ENCODE measurements at places on chromosomes 1 and 21.

DNA sequence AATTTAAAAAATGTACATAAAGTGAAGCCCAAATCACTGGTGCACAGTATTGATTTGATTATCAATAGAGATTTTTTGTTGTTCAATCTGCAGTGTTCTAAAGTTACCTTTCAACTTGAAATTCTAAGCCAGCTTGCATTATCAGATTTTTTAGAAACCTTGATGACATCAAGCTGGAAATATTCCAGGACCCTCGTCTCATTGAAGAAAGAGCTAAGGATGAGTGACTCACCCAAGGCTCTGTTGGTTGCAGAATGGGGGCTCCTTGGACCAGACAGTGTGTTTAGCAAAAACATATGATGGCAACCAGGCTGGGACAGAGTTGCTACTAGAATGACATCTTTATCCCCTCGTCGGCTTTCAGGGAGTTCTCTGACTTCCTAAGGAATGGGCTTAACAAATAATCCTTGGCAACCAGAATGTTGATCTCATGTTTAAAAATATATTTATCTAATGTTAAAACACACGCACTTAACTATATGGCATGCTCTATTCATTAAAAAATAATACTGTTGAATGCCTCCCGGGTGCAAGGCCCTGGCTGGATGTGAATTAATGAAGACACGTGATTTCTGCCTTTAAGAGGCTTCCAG, 79.7 kb downstream of the RUNX3 start:
- no peak for DNase-seq

GRCh38 chr21:21159253-21159899, 161.2 kb downstream of the NCAM2 start:
- DNase-seq, result no peak

- peak; percentile 9 for DNase-seq
Observed at GRCh38 chr21:46112725-46113215, 14.9 kb downstream of the COL6A2 start.

DNA sequence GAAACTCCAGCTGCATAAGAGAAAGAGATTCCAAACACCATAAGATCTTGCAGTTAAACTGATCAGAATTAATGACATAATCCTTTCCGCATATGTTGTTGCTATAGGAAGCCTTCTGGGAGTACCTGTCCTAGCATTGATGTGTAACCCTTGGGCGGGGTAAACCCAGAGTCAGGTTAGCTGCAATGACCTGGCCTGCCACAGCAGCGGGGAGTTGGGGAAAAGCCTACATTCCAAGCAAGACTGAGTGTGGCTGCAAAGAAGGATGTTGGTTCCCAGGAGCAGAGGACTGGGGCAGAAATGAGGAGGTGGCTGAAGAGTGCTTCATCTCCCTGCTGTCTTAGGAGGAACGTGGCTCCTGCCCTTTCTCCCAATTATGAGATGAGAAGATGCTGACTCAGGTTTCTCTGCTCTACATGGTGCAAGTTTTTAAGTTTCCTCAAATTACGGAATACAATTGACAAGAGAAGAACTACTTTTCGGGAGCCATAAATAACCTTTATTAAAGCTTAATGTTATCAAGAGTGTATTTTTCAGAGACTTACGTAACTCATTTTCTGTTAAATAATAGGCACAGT, 142.1 kb downstream of the RYR2 start:
- DNase-seq, result no peak

GRCh38 chr1:222843469-222844410, 28.9 kb downstream of the DISP1 start:
- no peak for DNase-seq

- no peak for DNase-seq
Observed at GRCh38 chr1:60573726-60574409, 500.3 kb upstream of the C1orf87 start.

GRCh38 chr1:244792188-244792850, 43.1 kb upstream of the COX20 start:
- DNase-seq, result no peak

- DNase-seq, result no peak
Observed at GRCh38 chr21:31753949-31754707, 22.2 kb upstream of the SCAF4 start.

DNA sequence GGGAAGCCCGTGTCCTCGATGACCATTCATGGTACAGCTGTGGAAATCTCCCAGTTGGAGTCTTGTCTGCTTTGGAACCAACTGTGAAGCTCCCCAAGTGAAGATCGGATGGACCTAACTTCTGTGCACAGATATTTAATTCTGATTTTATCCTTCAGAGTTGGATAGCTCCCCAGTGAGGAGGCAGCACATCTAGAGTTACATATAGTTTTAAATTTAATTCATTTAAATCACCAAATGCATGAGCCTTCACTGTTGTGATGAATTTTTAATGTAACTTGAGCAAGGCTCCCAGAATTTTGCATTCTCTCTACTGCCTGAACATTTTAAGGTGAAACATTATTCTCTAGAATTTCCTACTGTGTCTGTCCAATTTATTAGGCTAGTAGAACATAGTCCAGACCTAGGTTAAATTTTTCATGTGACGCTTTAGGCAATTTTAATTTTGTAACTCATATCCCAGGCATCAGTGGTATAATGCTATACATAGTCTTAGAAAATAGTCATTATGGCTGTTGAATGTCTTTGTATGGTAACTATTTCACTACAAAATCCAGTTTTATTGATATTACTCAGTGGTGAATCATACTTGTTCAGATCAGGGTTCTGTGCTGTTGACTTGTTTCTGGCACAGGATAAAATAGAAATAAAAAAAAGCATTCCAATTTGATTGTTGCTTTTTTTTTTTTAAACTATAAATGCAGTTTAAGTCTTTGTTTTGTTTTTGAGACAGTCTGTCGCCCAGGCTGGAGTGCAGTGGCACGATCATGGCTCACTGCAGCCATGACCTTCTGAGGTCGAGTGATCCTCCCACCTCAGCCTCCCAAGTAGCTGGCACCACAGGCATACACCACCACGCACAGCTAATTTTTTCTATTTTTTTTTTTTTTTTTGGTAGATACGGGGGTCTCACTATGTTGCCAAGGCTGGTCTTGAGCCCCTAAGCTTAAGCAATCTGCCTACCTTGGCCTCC, 66.9 kb downstream of the PRDM2 start:
- no peak for DNase-seq

GRCh38 chr1:153616144-153616916, at the start of gene S100A14:
Gene S100A14, minus strand, starts transcription at chr1:153616325. Its CDS starts 467 bp downstream, at chr1:153615858.
- no peak for DNase-seq

- no peak for DNase-seq
Observed at GRCh38 chr1:219862366-219862765, 66.0 kb downstream of the SLC30A10 start.

GRCh38 chr1:105180789-105181188, 1431.1 kb downstream of the AMY1C start:
- DNase-seq, result no peak

DNA sequence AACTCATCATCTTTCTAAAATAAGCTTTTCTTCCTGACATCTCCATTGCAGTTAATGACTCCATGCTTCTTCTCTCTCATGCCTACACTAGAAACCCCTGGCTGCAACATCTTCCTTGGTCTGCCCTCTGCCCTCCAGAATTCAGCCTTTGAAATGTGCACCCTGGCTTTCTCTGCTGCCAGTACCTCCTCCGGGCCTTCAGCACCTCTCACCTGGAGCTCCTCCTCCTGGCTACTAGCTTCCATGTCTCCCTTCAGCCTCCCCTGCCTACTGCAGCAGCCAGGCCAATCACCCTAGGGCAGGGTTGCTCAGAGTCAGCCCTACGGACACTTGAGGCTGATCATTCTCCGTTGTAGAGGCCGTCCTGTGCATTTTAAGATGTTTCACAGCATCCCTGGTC, 18.3 kb downstream of the SUSD4 start:
- no peak for DNase-seq

DNA sequence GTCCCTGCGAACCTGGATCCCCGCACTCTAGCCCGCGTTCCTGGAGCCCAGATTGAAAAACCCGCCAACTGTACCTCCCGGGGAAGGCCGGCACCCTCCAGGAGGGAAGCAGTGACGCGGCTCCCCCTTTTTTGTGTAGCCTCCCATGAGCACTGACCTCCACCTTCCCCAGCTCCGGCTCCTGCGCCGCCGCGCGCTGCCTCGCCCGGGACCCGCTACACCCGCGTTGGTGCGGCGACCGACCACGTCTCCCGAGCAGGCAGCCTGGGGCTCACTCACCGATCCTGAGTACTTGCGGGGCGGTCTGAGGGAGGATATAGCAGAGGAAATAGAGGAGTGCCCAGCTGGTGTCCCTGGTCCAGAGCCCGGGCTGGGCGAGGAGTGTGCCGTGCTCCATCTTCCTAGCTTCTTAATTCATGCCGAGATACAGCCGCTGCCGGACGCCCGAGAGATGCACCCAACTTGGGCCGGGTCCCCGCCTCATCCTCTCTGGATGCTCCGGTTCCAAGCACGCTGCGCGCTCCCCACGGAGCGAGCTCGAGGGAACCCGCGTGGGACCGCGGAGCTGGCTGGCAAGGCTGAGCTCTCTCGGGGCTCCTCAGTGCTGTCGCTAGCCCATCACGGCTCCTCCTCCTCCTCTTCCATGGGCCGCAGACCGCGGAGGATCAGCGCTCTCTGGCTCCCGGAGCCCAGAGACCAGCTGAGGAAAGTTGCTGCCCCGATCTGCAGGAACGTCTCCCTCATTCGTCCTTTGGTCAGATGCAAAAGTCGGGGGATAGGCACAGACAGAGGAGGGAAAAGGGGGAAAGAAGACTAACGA, 482 bp downstream of the GRIK1 start:
- DNase-seq, result no peak

GRCh38 chr1:153233448-153233847, 16.1 kb downstream of the PRR9 start:
- DNase-seq, result no peak

DNA sequence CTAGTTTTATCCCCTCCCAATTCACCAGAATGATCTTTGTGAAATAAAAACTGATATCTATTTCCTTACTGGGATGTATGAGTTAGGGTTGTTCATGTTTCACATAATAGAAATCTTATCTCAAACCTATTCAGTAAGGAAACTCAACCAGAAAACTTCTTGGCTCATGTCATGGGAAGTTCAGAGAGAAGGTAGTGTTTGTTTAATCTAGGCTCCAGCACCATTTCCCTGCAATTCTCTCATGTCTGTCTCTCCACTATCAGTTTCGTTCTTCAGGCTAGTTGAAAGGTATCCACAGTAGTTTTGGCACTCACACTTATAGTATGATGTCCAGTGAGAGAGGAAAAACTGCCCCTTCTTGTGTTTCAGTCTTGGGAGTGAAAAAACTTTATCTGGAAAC, 34.6 kb upstream of the UHMK1 start:
- DNase-seq, result no peak

DNA sequence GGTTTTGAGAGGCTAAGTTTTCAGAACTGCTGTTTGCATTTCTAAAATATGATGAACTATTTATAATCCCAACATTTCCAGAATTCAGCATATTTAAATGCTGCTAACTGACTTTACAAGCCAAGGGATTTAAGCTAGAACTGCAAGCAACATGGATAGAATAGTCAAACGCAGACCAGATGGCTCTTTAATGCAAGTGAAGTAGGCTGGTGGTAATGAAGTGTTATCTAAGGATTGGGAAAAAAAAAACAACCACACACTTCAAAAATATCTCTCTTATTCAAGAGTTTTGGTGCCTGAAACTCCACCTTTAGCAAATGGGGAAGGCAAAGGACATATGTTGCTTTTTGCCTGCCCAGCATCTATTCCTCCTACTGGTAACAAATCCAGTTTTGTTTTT, 20.9 kb upstream of the SSX2IP start:
- no peak for DNase-seq

GRCh38 chr1:1086911-1087341, 12.8 kb upstream of the RNF223 start:
- no peak for DNase-seq

- no peak for DNase-seq
Observed at GRCh38 chr1:213683529-213683928, 304.2 kb upstream of the PROX1 start.

DNA sequence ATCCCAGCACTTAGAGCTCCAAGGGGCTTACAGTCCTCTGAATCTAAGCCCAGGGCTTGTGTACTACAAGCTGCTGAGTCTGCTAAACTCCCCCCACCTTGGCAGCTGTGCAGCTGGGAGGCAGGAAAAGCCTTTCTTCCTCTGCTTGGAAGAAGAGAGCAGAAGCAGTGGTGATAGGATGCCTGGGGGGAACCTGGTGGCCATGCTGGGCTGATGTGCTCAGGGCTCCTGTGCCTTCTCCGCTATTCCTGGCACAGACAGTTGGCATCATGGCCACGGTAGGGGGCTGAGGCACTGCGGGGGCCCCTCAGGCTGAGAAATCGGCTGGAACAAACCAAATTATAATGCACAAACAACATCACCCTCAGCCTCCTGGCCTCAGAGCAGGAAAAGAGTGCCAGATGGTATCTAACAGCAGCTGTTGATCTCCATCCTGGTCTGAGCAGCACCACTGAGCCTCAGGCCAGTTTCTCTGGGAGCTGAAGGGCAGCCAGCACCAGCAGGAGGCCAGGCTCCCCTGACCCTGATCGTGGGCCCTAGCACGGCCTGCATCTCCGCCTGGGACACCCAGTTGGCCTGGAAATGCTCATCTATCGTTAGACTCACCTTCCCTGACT, 35.8 kb downstream of the ECE1 start:
- no peak for DNase-seq

GRCh38 chr1:16043521-16043920, at the start of gene CLCNKB:
Gene CLCNKB, plus strand, starts transcription at chr1:16043782. Its CDS starts 711 bp downstream, at chr1:16044493.
- no peak for DNase-seq

- no peak for DNase-seq
Observed at GRCh38 chr1:170619241-170620028, 44.5 kb upstream of the PRRX1 start.

DNA sequence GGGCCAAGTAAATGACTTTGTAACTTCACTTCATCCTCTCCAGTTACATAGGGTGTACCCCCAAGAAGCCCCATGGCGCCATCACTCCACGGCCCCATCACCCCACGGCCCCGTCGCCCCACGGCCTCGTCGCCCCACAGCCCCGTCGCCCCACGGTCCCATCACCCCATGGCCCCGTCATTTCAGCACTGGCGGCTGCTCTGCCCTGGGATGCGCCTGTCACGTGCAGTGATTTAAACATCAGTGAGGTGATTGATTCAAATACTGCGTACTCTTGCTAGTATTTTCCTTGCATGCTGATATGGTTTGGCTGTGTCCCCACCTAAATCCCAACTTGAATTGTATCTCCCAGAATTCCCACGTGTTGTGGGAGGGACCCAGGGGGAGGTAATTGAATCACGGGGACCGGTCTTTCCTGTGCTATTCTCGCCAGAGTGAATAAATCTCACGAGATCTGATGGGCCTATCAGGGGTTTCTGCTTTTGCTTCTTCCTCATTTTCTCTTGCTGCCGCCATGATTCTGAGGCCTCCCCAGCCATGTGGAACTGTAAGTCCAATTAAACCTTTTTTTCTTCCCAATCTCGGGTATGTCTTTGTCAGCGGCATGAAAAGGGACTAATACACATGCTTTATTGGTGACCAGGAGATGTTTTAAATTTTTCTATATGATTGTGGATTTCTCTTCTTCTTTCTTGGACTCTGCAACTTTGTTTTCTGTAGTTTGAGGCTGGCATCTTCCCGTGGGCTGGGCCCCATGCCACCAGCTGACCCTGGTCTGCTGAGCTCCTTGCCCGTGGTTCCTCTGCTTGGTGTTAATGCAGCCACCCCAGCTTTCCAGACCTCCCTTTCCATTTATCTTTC, 50.1 kb upstream of the PCBP3 start:
- DNase-seq, result no peak

- DNase-seq, result no peak
Observed at GRCh38 chr1:8903908-8904650, 25.6 kb upstream of the ENO1 start.
